Testis (tissue), 5 donors: ENCODE measurements at places on chromosomes 4 and X.

- no peaks in the 10 kb centered on the region for H3K4me1 ChIP-seq
- no peak overlapping the region for H3K4me3 ChIP-seq
- no peak overlapping the region for H3K27ac ChIP-seq
- no peak for DNase-seq
- no peaks in the 10 kb centered on the region for H3K27me3 ChIP-seq
These were observed 80.8 kb downstream of the JAKMIP1 start for GRCh38 chr4:6119507-6120020.

- no peaks in the 10 kb centered on the region for H3K36me3 ChIP-seq
- no peaks in the 10 kb centered on the region for H3K4me1 ChIP-seq
- H3K4me3 ChIP-seq = no peak overlapping the region
These were observed 13.5 kb downstream of the TEX13B start for GRCh38 chrX:107968623-107969022.

- no peak overlapping the region for H3K27ac ChIP-seq
- no peaks in the 10 kb centered on the region for H3K27me3 ChIP-seq
- H3K4me1 ChIP-seq = no peaks in the 10 kb centered on the region
- H3K4me3 ChIP-seq = no peak overlapping the region
- no peak for DNase-seq
- no peaks in the 10 kb centered on the region for H3K36me3 ChIP-seq
These were observed 133.3 kb upstream of the MAGEB16 start for GRCh38 chrX:35664833-35665232.

- no peaks in the 10 kb centered on the region for H3K4me1 ChIP-seq
These were observed 109.0 kb upstream of the MAMLD1 start for GRCh38 chrX:150253959-150254620.

DNA sequence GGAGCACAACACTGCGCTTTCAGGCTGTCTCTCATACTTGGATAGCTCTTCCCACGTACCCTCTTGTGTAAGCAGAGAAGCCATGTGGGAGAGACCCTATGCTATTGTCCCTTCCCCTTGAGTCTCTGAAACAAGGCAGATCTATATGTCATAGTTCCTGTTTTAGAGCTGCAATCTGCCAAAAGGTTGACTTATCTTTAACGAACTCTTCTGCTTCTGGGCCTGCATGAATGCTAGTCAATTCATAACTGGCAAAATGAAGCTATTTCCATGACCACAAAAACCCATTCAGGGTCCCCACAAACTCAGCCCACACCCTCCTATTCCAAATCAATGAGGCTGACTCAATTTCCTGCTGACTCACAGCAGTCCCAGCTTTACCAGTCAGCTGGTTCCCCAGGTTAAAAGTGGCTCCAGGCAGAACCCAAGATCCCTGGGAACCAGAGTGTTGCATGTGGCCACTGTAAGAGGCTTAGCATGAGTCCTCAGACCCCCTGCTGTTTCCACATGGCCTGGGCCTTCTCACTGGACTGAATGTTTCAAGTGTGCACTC lies 25.3 kb upstream of the SOD3 start:
- no peaks in the 10 kb centered on the region for H3K4me1 ChIP-seq
- H3K27me3 ChIP-seq = no peaks in the 10 kb centered on the region
- no peak for DNase-seq
- no peak overlapping the region for H3K4me3 ChIP-seq
- H3K27ac ChIP-seq = no peak overlapping the region

DNA sequence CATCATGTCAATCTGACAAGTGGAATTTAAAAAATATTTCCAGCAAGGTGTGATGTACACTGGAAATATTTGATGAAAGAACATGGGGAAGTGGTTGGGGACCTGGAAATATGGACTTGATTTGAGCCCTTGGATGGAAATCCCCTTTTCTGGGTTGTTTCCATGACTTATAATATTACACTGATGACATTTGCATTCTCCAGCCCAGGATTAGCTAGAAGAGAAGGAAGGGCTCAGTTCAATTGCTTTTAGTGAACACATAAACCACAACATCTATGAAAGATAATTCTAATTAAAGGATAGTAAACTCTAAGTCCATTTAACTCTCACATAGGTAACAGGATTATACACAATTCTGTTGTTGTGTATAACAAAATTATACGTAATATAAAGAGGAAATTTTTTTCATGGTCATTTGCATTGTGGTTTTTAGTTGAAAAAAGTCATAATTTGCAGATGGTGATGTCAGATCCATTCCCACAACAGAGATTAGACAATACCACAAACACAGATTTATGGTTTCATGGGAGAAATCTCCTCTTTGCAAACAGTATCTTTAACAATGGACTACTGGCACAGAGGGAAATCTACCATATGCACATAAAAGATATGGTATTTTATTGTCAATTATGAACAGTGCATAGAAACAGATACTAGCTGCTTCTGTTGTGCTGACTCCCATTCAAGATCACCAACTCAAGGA lies 126.5 kb downstream of the DKK2 start:
- DNase-seq = no peak
- H3K27ac ChIP-seq = no peak overlapping the region
- no peaks in the 10 kb centered on the region for H3K27me3 ChIP-seq
- H3K36me3 ChIP-seq = no peaks in the 10 kb centered on the region
- H3K4me3 ChIP-seq = no peak overlapping the region
- H3K4me1 ChIP-seq = no peaks in the 10 kb centered on the region

DNA sequence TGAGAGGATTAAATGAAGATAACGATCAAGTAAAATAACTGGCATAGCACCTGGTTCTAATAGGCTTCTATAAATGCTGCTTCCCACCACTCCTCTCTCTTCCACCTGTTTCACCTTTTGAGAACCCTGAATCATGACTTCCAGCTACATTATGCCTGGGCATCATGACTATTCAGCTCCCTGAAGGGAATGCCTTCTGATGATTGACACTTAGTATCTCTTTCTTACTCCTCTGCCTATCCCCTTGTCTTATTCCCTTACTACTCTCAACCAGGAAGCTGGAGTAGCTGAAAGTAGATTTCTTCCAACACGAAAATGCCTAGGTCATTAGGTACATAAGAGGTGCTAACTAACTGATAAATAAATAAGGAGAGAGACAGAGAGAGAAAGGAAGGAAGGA lies 24.7 kb upstream of the CXCL8 start:
- no peak overlapping the region for H3K4me3 ChIP-seq
- H3K4me1 ChIP-seq = no peaks in the 10 kb centered on the region
- no peaks in the 10 kb centered on the region for H3K36me3 ChIP-seq
- no peaks in the 10 kb centered on the region for H3K27me3 ChIP-seq
- no peak overlapping the region for H3K27ac ChIP-seq

- H3K4me1 ChIP-seq = no peaks in the 10 kb centered on the region
- DNase-seq = no peak
- no peaks in the 10 kb centered on the region for H3K27me3 ChIP-seq
- no peak overlapping the region for H3K4me3 ChIP-seq
These were observed 384.8 kb downstream of the PPP4R3C start for GRCh38 chrX:27078371-27078770.

GRCh38 chrX:12741416-12741815 lies 49.8 kb upstream of the PRPS2 start:
- H3K27ac ChIP-seq = no peak overlapping the region
- no peaks in the 10 kb centered on the region for H3K27me3 ChIP-seq
- no peak overlapping the region for H3K4me3 ChIP-seq
- DNase-seq = no peak
- H3K4me1 ChIP-seq = no peaks in the 10 kb centered on the region

DNA sequence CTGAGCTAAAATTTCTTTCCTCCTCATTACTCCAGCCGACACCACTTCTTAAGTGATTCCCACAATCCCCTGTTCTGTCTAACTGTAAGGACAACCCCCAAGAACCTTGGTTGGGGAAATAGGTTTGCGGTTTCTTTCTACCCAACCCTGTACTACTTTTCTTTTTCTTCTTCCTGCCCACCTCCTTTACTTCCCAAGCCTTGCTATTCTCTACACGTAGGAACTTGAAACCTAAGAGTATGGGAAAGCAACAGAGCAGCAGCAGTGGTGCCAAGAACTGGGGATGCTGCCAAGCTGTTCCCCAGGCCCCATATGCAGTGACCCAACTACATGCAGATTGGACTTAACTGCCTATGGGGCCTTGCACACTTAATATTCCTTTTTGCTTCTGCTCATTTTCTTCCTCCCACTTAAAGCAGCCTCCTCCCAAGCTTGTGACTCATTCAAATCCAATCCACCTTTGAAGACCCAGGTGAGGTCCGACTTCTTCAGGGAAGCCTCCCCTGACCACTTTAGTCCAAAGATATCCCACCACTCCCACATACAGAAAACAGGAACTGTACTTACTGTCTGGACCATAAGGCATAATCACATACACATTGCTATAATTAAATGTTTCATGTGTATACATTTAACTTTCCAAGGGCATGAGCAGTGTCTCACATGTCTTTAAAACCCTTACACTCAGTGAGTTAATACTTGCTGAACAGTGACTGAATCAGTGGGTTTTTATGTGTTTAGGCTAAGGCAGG lies 1.7 kb downstream of the FAM120C start:
- H3K27ac ChIP-seq = no peak overlapping the region
- H3K36me3 ChIP-seq = no peaks in the 10 kb centered on the region
- H3K27me3 ChIP-seq = no peaks in the 10 kb centered on the region
- peaks cover 3% of the 10 kb centered on the region for H3K4me1 ChIP-seq
- H3K4me3 ChIP-seq = peak overlapping the region; percentile 78

- H3K27me3 ChIP-seq = no peaks in the 10 kb centered on the region
- H3K4me1 ChIP-seq = peaks cover 5% of the 10 kb centered on the region
- no peaks in the 10 kb centered on the region for H3K36me3 ChIP-seq
- no peak overlapping the region for H3K4me3 ChIP-seq
- H3K27ac ChIP-seq = no peak overlapping the region
- no peak for DNase-seq
These were observed 22.3 kb upstream of the FGFR3 start for GRCh38 chr4:1770791-1771231.

DNA sequence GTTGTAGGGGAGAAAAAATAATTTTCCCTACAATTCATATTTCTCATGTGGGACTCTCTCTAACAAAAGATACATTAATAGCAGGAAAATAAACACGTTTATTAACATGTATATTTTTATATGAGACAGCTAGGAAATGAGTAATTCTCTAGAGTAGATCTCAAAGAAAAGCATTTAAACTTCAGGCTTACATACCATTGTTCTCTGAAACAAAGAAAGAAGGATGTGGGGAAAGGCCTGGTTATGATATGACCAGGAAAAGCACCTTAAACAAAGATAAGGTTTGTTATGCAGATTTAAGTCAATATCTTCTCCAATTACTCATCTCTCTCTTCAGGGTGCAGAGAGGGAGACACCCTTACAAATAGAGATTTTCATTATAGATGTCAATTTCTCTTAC lies 131.3 kb downstream of the SLC7A11 start:
- no peak for DNase-seq
- no peak overlapping the region for H3K27ac ChIP-seq
- H3K4me3 ChIP-seq = no peak overlapping the region
- no peaks in the 10 kb centered on the region for H3K27me3 ChIP-seq

GRCh38 chrX:49995795-49996455 lies 73.5 kb downstream of the CLCN5 start:
- no peak overlapping the region for H3K27ac ChIP-seq
- no peaks in the 10 kb centered on the region for H3K4me1 ChIP-seq
- DNase-seq = no peak
- no peaks in the 10 kb centered on the region for H3K36me3 ChIP-seq

DNA sequence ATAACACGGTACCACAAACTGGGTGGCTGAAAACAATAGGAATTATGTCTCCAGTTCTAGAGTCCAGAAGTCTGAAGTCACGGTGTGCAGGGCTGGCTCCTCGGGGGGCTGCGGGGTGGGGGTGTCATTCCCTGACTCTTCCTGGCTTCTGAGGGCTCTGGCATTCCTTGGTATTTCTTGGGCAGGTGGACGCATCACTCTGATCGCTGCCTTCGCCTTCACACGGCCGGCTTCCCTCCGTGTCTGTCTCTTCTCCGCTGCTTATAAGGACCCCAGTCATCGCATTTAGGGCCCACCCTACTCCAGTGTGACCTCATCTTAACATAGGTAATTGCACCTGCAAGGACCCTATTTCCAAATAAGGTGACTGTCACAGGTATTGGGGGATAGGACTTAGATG lies 134.6 kb downstream of the CPZ start:
- H3K4me3 ChIP-seq = no peak overlapping the region
- DNase-seq = no peak
- no peak overlapping the region for H3K27ac ChIP-seq

GRCh38 chrX:154484255-154485149 lies 1.9 kb downstream of the UBL4A start:
- H3K4me1 ChIP-seq = peaks cover 5% of the 10 kb centered on the region
- H3K4me3 ChIP-seq = no peak overlapping the region
- no peaks in the 10 kb centered on the region for H3K36me3 ChIP-seq
- no peak overlapping the region for H3K27ac ChIP-seq
- no peaks in the 10 kb centered on the region for H3K27me3 ChIP-seq

DNA sequence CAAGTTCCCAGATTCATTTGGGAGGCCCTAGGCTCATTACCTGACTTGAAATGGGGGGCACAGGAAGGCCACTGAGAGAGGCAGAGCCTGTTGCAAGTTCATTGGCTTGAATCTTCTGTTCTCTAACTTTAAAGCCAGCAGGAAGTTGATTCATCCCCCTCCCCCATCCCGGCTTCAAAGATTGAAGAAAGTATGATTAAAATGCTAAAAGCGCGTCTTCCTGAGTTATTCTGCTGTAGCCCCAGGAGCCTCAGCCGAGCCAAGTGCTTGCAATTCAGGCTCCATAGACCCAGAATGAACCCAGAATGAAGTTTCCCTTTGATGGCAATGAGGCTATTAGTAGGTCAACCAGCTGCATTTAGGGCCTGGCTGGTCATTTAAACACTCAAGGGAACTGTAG lies 14.7 kb downstream of the CHST7 start:
- no peaks in the 10 kb centered on the region for H3K27me3 ChIP-seq
- H3K4me1 ChIP-seq = no peaks in the 10 kb centered on the region
- H3K36me3 ChIP-seq = no peaks in the 10 kb centered on the region
- DNase-seq = peak; percentile 40

DNA sequence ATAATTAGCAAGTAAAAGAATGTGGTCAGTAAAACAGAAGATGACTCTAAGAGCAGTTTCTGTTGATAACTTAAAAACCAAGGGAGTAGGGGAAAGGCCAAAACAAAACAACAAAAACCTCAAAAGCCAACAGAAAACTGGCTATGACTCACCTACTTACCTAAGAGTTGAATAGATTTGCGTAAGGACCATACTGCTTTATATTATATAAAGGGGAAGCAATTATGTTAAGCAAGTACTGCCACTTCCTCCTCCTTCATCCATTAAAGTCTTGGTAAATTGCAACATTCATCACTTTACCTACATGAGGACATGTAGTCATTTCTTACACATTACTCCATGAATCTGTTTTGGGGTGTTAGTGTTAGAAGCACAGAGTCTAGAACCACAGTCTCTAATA lies 85.9 kb upstream of the FAM47A start:
- H3K4me3 ChIP-seq = no peak overlapping the region
- H3K36me3 ChIP-seq = no peaks in the 10 kb centered on the region
- H3K27ac ChIP-seq = no peak overlapping the region
- H3K27me3 ChIP-seq = no peaks in the 10 kb centered on the region

- no peaks in the 10 kb centered on the region for H3K27me3 ChIP-seq
- H3K4me1 ChIP-seq = no peaks in the 10 kb centered on the region
- H3K27ac ChIP-seq = no peak overlapping the region
- no peak overlapping the region for H3K4me3 ChIP-seq
- H3K36me3 ChIP-seq = no peaks in the 10 kb centered on the region
- DNase-seq = peak; percentile 63
These were observed 667.6 kb downstream of the PCDH18 start for GRCh38 chr4:136864604-136865185.
